ENCODE measurements at places on chromosomes 3 and 15. TPM values are rescaled to one million over a fixed set of nuclear protein-coding genes. Genes with fewer than 3 reads are reported as not detected.

GRCh38 chr15:100727291-100727851 is 125.0 kb downstream of the ASB7 start:
- DNase-seq, result no peak

GRCh38 chr3:21641959-21642358 is 109.1 kb downstream of the ZNF385D start:
- DNase-seq, result no peak

- DNase-seq, result no peak
These were observed 42.1 kb upstream of the SLC6A6 start for GRCh38 chr3:14360123-14360881.

DNA sequence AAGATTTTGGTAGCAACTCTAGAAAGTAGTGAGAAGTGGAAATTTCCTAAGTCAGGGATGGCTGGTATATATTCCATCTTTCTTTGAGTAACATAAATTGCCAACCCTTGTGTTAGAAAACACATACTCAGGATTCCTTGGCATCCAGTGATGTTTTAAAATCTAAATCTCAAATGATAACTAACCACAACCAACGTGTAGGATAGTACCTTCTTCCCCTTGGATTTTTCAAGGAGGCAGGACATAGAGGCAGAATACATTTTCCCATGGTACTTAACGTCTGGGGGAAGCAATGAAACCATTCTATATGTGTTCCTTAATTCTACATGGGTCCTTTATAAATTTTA is 93.4 kb downstream of the WDR76 start:
- DNase-seq, result no peak

LTK gene
- 1.2 TPM for total RNA-seq
